SJSA1 (cell line): ENCODE measurements at places on chromosomes 2 and 18. TPM values are rescaled to one million over a fixed set of nuclear protein-coding genes. Genes with fewer than 3 reads are reported as not detected.
A peak's percentile ranks its signal among the peaks of the same experiment; 100 is the strongest.

- DNase-seq = no peak
Observed at GRCh38 chr18:12397254-12397653, 10.5 kb upstream of the PRELID3A start.

GRCh38 chr2:101692766-101693165 is 4.7 kb upstream of the MAP4K4 start:
- no peak for DNase-seq

DNA sequence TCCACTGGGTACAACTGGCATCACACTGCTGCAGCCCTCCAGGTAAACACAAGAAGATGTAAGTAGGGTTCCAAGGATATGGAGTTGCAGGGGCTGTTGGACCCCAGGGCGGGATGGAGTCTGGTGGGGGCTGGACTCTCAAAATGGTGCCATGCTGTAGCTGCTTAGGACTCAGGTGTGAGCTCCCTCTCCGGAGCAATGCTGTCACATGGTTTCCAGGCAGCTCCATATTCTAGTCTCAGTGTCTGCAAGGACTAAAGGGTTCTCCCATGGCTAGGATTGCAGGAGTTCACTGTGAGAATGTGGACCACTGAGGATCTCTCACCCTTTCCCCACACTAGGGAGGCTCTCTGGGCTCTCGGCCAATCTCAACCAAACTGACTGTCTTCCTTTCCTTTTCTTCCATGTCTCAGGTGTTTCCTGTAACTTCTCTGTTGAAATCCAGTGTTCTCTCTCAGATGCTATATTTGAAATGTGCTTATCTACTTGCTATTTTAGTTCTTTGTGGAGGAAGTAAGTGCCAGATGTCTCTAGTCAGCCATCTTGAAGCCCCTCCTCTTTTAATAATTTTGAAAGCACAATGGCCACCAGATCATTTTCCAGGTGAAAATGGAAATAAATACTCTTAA is 57.6 kb downstream of the CCNT2 start:
- no peak for DNase-seq

DNA sequence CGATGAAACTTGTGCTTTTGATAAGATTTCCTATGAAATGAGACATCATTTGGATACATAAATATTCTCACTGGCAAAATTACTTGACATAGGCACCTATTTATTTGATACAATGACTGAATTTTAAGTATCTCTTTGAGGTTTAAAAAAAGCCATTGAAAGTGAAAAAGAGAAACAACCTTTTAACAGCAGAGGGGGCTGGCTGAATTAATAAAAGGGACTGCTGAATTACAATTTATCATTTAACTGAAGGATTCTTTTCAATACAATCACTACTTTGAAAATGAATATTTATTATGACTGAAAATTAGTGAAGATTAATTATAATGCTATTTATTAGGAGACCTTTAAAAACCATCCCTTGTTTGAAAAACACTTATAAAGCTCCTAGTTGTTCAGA is 335.3 kb downstream of the DLGAP1 start:
- DNase-seq = no peak

- no peak for DNase-seq
Observed at GRCh38 chr2:217206016-217206725, 346.3 kb upstream of the TNP1 start.

GRCh38 chr18:830315-830901 is 18.4 kb upstream of the YES1 start:
- peak; percentile 50 for DNase-seq

GRCh38 chr2:151614606-151615306 is 119.5 kb downstream of the NEB start:
- no peak for DNase-seq

DNA sequence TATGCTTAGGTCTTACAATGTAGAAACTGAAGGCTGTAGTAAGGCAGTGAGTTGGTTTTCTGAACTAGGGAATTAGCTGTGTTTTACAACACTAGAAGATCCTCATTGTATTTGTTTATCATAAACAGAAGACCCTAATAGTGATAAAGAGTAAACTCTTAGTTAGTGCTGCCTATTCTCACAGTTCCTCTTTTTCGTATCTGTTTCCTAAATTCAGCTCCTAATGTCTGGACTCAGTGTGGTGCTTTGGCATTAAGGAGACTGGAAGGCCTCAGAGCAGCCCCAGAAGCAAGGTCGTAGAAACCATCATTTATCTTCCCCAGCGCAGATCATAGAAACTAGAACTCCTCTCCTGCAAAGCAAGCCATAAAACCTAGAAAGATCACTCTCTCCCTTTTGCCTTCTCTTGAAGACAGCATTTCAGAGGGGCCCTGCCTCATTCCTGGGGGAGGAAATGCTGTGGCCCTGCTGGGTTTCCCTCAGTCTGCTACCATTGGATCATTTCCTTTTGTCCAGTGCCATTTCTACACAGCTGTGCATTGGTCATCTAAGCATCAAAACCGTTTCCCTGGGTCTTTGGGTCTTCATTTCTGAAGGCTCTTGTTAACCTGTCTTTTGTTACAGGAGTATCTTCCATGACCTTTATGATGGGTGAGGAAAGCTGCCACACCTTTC is 4.7 kb downstream of the ACP1 start:
- DNase-seq = no peak

DNA sequence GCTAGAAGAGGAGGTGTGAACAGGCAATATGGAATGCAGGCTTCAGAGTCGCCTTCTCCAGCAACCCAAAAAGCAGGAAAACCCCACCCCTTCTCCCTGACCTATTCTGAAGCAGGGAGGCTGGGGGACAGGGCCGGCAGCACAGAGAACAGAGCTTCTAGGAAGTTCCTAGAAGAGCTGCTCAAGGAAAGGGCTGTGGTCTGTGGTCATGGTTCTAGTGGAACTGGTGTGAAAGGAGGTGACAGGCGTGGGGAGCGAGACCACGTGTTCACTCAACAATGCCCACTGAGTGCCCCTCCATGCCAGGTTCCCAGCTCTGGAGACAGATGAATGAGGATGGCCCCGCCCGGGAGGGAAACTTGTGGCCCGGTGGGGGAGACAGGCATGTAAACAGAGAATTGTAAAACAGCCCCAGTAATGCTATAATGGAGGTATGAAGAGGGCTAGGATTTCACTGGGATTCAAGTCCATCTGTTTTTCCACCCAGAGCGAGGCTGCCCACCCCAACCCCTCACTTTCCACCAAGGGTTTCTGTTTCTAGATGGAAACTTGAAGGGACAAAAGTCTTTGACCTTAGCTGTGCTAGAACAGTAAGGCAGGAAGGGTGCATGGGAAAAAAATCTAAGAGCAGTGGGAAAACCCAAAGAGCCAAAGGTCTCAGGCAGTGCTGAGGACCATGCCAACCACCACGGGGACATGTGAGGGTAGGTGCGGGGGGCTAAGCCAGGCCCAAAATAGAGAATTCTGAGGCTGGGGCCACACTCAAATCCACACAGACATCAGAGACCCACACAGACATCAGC is 71.8 kb downstream of the TNS1 start:
- DNase-seq = no peak

DNA sequence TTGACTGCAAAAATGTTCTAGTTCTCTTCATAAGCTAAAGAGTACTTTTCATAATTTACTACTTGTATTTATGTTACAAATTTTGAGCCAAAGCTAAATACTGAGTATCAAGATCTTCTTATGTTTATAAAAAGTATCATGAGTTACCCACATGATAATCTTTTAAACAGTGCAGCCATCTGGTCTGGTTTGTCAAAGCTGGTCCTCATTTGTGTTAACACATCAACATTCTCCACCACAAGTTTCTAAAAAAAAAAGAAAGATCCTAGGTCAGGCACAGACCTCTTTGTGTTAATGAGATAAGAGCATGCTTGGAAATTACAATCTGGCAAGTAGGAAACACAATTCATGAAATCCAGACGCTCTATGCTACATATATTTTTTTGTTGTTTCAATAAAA is 75.5 kb upstream of the FRZB start:
- DNase-seq = no peak

CHRND gene
- not detected in 2 replicates for total RNA-seq

IL36B gene
- not detected in 2 replicates for total RNA-seq

MAP3K19 gene
- 0.08 TPM in 1 of 2 replicates, not detected in the other for total RNA-seq

DCDC2C gene
- not detected in 2 replicates for total RNA-seq
